NCI-H2081 (cell line): ENCODE measurements at places on chromosomes 7 and 10.

DNA sequence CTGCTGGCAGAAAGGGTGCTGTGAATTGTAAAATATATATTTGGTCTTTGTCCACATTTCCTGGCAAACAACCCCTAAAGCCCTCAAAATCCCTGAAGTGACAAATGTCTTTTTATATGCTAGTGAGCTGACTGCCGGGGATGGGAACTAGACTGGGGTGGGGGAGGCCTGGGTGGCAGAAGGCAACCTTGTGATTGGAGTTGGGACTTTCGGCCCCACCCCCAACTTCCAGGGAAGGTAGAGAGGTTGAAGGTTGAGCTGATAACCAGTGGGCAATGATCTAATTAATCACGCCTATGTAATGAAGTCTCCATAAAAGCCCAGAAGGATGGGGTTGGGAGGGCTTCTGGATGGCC lies 2.7 kb downstream of the EPHA1 start:
- peak; percentile 60 for DNase-seq

GRCh38 chr7:31116615-31117014 lies 64.5 kb downstream of the ADCYAP1R1 start:
- DNase-seq = no peak

DNA sequence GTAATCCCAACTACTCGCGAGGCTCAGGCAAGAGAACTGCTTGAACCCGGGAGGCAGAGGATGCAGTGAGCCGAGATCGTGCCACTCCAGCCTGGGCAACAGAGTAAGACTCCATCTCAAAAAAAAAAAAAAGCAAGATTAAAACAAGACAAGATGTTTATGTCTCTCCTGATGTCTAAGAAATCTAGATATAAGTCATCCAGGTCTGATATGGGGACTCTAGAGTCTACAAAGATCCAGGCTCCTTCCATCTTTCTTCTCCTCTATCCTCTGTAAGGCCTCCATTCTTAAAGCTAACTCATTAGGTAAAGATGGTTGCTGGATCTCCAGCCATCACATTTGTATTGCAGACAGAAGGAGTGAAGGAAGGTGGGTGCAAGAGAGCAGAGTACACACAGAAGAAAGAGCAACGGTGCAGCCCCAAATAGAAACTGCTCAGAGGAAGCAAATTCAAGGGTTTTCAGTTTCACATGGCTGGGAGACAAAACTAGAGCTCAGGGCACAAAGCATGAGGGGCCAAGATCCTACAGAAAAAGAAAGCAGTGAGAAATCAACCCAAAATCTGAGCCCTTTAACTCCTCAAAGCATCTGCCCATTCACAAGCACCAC lies 57.6 kb downstream of the USP6NL start:
- no peak for DNase-seq

- no peak for DNase-seq
Observed at GRCh38 chr10:78944723-78945312, 123.9 kb upstream of the ZMIZ1 start.

GRCh38 chr7:42606193-42606905 lies 305.5 kb downstream of the C7orf25 start:
- no peak for DNase-seq

- no peak for DNase-seq
Observed at GRCh38 chr7:119026391-119026790, 801.9 kb downstream of the ANKRD7 start.

- no peak for DNase-seq
Observed at GRCh38 chr7:103143868-103144267, 5.0 kb downstream of the NAPEPLD start.

DNA sequence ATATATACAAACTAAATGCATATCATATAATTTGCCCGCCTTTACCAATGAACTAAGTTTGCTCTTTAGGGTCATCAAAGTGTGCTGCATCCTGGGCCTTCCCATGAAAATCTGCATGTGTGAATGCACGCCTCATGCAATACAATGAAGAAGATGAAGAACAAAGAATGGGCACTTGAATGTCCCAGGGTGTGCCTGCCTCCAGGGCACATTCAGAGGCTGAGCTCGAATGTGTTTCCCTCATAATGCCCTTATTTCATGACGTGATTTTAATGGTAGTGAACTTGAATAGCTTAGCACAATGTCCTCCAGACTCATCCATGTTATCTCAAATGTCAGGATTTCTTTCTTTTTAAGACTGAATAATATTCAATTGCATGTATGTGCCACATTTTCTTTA lies 824.9 kb downstream of the TNS3 start:
- DNase-seq = no peak

DNA sequence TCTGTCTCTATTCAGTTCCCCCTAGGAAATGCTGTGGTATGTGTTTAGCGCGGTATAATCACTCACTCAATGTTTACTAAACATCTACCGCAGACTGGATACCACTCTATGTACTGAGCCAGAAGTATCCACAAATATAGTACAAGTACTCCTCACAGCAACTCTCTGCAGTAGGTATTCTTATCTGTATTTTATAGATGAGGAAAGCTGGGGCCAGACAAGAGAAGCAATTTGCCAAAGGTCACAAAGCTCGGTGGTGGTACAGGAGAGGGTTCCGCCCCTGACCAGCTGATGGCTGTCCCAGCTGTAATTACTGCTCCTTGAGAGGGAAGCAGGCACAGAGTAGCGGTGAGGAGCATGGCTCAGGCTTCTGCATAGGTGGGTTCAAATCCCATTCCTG lies 184.1 kb downstream of the DOCK4 start:
- no peak for DNase-seq

GRCh38 chr7:107044347-107045194 lies at the start of gene PRKAR2B:
PRKAR2B (plus strand) TSS chr7:107044705; CDS start chr7:107044908, 203 bp downstream.
- peak; percentile 92 for DNase-seq

- no peak for DNase-seq
Observed at GRCh38 chr10:89091496-89091895, 100.9 kb downstream of the FAS start.

GRCh38 chr7:5713124-5713912 lies 68.1 kb downstream of the RNF216 start:
- no peak for DNase-seq

GRCh38 chr7:22565315-22565811 lies 65.4 kb upstream of the STEAP1B start:
- DNase-seq = no peak

- DNase-seq = no peak
Observed at GRCh38 chr10:13712837-13713581, 126.2 kb downstream of the PRPF18 start.

- no peak for DNase-seq
Observed at GRCh38 chr10:101807158-101807557, 11.1 kb downstream of the OGA start.

- DNase-seq = no peak
Observed at GRCh38 chr10:34699904-34700517, 115.1 kb downstream of the PARD3 start.

GRCh38 chr10:76922666-76923065 lies 714.9 kb downstream of the KCNMA1 start:
- DNase-seq = no peak

DNA sequence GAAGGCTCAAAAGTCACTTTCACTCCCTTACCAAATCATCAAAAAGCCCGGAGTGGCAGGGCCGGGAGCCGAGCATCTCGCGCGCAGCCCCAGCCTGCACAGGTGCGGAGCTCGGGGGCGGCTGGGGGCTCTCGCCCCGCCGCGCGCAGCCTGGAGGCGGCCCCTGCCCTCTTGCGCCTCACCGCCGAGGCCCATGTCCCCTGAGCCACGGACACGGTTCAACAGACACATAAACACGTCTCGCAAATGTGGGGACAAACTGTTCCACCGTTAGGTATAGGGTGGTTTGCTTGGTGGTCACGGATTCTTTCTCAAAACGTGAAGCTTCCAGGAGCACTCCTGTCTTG lies 700 bp downstream of the GSAP start:
- no peak for DNase-seq

DNA sequence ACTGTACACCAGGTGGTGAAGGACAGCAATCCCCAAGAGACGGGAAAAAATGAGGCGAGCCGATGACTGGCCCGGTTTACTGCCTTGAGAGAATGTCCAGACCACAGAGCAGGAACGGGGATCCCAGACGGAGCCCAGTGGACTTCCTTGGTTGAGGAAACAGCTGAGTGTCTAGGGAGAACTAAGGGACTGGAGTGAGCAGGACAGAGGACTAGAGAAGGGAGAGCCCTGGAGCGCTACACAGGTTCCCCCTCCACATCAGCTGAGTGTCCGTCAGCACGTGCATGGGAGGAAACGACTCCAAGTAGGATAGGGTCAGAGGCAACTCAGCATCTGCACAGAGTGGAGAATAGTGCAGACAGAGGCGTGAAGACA lies 7.1 kb upstream of the WDR86 start:
- no peak for DNase-seq

DNA sequence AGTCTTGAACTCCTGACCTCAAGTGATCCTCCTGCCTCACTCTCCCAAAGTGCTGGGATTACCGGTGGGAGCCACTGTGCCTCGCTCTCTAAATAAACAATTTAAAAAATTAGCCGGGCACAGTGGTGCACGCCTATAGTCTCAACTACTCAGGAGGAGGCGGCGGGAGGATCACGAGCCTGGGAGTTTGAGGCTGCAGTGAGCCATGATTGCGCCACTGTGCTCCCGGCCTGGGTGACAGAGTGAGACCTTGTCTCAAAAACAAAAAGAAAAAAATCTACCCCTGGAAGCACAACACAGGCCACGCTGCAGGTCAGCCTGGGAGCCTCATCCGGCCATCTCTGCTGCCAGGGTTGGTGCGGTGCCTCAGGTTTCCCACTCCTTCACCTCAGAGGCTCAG lies 3.8 kb upstream of the EIF3B start:
- DNase-seq = no peak

DNA sequence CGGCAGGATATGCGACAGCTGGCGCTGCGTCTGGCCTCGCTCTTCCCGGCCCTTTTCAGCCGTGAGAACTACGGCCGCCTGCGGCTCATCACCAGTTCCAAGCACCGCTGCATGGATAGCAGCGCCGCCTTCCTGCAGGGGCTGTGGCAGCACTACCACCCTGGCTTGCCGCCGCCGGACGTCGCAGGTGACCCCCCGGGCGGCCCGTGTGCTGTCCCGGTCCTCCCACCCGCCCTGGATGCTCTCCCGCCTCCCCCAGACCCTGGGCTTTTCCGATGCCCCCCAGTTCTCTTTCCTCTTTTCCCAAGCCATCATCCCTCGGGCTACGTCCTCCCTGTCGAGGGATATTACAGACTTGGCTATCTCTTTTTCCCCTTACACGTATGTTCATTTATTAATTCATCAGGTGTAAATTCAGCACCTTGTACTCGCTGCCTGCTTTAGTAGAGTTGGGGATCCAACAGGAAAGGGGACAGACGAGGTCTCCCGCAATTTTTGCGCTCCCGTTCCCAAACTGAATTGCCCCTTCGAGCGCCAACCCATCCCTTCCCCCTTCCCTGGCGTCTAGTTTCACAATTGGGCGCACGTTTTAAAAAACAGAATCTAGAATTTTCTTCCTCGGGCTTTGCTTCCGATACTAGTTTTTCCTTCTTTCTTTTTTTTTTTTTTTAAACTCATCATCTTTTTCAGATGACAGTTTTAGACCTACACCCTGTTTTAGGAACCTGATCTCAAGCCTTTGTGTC lies 846 bp downstream of the MINPP1 start:
- DNase-seq = peak; percentile 74

- DNase-seq = no peak
Observed at GRCh38 chr7:99019523-99020412, 124.1 kb downstream of the SMURF1 start.

GRCh38 chr7:111113263-111114017 lies 22.5 kb downstream of the LRRN3 start:
- DNase-seq = no peak

DNA sequence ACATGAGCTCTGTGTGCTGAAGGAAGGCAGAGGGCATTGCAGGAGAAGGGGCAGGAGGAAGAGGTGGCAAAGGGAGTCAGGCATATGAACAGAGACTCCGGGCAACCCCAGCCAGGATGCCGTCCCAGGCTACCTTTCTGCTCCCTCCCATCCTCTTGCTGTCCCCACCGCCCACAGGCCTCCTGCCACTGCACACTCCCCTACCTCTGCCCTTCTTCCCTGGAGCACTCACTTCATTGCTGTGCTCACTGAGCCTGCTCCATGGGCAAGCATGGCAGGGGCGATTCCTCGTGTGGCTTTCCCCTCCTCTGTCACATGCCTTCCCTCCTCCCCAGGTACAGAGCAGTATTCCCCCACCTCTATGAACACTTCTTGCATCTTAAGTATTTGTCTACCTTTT lies 93.4 kb downstream of the FANK1 start:
- DNase-seq = no peak

DNA sequence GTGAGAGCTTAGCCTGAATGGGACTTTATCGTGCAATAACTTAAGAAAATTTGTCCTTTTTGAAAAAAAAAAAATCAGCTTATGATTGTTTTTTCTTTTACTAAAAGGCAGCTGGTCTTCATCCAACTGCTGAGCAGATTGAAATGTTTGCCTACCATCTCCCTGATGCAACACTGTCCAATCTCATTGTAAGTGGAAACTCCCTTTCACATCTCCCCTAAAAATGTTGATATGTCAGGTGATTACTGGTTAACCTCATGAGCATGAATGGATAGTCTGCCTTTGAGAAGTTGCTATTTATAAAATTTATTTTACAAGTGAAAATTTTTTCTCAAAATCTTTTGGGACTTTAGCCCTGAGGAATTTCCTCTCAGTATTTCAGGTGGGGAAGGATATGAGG lies 17.8 kb upstream of the HKDC1 start:
- DNase-seq = no peak

DNA sequence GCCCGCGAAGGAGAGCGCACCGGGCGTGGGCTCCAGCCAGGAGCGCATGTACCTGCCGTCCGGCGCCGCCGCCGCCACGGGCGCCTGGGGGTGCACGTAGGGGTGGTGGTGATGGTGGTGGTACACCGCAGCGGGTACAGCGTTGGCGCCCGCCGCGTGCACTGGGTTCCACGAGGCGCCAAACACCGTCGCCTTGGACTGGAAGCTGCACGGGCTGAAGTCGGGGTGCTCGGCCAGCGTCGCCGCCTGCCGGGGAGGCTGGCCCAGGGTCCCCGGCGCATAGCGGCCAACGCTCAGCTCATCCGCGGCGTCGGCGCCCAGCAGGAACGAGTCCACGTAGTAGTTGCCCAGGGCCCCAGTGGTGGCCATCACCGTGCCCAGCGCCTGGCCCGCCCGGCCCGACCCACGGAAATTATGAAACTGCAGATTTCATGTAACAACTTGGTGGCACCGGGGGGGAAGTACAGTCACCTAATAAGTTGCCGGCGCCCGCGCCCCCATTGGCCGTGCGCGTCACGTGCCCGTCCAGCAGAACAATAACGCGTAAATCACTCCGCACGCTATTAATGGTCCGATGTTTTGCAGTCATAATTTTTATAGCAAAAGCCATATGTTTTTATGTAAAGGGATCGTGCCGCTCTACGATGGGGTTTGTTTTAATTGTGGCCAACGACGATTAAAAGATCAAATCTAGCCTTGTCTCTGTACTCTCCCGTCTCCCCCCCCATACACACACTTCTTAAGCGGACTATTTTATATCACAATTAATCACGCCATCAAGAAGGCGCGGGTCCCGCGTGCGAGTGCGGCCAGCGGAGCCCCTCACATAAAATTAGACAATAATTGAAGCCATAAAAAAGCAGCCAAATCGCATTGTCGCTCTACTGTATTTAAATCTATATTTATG lies at the start of gene HOXA9:
Gene HOXA9 (minus strand): TSS at position 449 of the 907 bp plus-strand sequence. CDS start 80 bp downstream, at position 369.
- no peak for DNase-seq

GRCh38 chr7:82722946-82723345 lies 279.4 kb upstream of the CACNA2D1 start:
- no peak for DNase-seq
